Activated CD4-positive, alpha-beta memory T cell treated with anti-CD3 and anti-CD28 coated beads, Interleukin-2, amount 10 ng/mL, durations not matched to agents 7 days and 5 days (primary cell): ENCODE measurements at places on chromosomes 1 and 21.
A peak's percentile ranks its signal among the peaks of the same experiment; 100 is the strongest.

GRCh38 chr1:55300975-55301374 is 85.8 kb upstream of the USP24 start:
- no peak for DNase-seq

- DNase-seq: no peak
Observed at GRCh38 chr1:36351227-36351977, 28.0 kb upstream of the EVA1B start.

- DNase-seq: no peak
Observed at GRCh38 chr1:62364721-62365120, 45.5 kb upstream of the KANK4 start.

- no peak for DNase-seq
Observed at GRCh38 chr21:45887120-45887611, 94.4 kb upstream of the COL6A1 start.

- DNase-seq: peak; percentile 73
Observed at GRCh38 chr1:161044908-161045735, 655 bp downstream of the USF1 start.

DNA sequence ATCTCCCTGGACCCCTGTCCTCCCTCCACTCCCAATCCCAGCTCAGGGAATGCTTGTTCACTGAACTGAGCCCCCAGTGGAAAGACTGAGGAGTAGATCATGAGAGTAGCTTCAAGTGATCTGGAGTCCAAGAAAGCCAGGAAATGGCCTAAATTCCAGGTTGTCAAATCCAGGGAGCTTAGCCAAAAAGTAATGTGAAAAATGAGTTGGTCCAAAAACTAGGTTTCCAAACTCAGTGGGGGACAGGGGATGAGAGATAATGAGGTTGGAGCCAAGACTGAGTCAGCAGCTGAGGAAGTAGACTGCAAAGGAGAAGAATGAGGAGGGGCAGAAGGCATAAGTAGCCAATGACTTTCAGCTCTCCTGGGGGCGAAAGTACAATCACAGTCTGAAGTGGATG is 284.1 kb upstream of the BEND5 start:
- DNase-seq: no peak

DNA sequence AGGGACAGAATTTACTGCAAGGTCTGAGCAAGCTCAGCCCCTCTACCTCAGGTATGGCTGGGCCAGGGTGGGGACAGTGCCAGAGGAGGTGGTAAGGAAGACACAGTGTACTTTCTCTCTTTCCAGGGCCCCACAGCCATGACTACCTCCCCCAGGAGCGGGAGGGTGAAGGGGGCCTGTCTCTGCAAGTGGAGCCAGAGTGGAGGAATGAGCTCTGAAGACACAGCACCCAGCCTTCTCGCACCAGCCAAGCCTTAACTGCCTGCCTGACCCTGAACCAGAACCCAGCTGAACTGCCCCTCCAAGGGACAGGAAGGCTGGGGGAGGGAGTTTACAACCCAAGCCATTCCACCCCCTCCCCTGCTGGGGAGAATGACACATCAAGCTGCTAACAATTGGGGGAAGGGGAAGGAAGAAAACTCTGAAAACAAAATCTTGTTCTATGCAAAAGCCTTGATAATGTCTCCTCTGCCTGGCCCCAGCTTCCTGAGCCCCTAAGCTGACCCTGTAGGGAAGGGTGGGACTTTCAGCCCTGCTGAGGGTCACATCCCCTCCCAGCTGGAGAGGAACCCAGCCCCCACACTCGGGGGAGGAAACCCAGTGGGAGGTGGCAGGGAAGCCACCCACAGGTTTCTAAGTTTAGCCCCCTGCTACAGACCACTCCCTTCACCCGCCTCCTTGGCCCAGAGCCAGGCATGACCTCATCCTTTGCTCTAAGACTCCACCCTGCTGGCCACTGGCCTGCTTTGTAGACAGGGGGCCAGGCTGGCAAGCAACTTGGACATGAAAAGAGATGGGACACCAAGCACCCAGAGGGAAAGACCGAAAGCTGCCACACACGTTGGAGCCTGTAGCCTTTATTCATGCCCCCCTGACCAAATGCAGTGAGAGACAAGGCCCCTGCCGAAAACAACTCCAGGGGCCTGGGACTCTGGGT is 6.4 kb downstream of the RHOC start:
- DNase-seq: peak; percentile 77

- DNase-seq: no peak
Observed at GRCh38 chr1:30991862-30992606, 73.5 kb downstream of the PUM1 start.

GRCh38 chr1:59885160-59885832 is 41.3 kb downstream of the CYP2J2 start:
- DNase-seq: no peak

DNA sequence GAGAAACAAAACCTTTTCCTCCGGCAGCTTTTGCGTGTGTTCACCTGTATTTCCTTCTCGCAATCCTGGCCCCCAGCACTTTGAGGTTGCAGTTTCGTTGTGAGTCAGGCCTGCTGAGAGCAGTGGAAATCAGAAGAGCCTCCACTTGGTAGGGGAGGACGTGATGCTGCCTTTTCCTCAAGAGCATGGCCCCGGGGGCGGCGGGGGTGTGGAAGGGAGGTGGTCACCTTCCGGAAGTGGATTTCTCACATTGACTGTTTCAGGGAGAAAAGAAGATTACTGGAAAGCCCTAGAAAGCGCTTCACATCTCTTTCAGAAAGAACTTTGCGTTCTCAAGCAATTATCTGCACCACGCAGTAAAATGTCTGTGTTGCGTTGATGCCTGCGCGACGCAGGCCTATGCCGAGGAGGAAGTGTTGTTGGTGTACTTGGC is 12.2 kb upstream of the IL10 start:
- DNase-seq: peak; percentile 94

DNA sequence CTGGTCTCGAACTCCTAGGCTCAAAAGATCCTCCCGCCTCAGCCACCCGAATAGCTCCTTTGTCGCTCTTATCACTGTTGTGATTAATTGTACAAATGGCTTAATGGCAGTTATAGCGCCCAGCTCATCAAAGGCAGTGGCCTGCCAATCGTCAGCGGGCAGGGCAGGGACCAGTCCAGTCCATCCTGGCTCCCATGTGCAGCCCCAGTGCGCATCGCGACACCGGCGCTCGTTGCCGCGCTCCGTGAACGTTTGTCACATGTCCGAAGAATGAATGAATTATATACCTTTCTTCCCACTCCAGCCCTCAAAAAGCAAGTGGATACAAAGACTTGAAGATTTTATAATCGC is 18.4 kb downstream of the MTX1 start:
- peak; percentile 58 for DNase-seq

DNA sequence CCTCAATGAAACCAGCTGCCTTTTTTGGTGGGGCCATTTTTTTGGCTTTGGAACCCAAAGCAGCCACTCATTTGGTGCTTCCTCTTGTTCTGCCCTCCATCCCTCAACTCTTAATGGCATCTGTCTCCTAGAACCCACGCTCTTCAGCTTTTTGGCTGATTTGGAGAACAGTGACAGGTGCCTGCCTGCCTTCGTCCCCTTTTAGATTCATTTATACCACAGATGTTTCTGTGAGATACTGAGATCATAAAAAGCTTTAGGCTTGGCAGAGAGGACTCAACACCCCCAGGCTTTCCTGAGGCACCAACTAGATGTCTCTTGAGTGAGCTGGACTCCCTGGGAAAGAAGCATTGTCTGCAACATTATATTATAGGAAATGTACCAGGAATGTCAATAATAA is 20.4 kb upstream of the YTHDF2 start:
- no peak for DNase-seq

DNA sequence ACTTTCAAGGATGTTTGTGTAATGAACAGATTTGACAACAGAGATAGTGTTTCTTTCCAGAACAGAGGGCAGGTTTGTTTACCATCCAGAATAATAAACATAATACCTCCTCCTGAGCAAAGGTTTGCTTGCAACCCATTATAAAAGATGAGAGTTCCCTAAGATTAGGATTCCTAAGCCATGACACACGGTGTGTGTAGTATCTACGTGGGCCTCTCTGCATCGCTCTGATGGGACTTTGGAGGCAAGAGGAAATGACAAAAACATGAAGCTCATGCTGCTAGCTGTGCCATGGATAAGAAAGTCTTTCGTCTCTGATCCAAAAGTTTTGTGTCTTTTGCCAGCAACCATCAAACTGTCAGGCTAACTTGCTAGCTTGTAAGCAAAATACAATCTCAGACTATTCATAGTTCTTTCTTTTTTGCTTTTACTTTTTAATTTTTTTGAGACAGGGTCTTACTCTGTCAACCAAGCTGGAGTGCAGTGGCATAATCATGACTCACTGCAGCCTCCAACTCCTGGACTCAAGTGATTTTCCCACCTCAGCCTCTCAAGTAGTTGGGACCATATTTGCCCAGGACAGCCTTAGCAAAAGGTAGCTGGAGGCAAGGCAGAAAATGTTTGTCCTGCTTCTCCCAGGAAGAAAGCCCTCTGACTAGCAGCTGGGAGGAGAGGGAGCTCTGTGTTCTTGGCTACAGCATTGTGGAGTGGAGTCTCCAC is 81.1 kb downstream of the LHX4 start:
- no peak for DNase-seq

GRCh38 chr1:171127501-171127900 is 36.8 kb downstream of the FMO3 start:
- DNase-seq: no peak
